ENCODE measurements at places on chromosomes 5 and 9.

DNA sequence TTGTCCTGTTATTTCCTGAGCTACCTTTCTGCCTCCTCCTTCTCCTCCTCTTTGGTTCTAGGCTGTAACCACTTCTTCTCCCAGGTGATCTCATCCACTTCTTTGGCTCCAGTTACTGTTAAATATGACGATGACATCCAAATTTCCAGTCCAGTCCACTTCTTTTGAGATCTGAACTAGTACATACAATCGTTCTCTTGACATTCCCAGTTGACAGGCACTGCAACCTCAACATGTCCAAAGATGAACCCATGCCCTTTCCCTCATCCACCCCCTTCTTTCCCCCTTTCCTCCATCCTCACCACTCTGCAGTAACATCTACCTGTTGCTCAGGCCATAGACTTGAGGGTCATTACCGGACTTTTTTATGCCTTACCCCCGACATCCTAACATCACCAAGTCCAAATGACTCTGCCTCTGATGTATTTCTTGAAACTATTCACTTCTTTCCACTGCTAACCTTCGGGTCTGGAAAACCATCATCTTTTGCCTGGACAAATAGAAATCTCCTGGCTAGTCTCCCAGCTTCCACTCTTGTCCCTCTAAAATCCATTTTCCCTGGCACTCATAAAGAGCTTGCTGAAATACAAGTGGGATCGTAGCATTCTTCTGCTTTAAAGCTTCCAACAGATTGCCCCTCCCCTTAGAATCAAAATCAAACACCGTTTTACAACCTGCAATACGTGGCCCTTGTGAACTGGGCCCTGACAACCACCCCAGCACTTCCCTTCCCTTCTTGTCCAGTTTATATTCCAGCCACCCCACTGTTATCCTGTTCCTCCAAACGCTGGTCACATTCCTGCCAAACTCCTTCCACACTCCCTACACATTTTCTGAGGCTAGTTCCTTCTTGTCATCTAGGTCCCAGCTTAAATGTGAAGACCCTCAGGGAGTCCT is 31.5 kb downstream of the KLF9 start:
- DNase-seq, result no peak

GRCh38 chr5:57004800-57005199 is 52.9 kb upstream of the MIER3 start:
- DNase-seq, result no peak

GRCh38 chr5:143063175-143063970 is 293.2 kb downstream of the ARHGAP26 start:
- DNase-seq, result no peak

DNA sequence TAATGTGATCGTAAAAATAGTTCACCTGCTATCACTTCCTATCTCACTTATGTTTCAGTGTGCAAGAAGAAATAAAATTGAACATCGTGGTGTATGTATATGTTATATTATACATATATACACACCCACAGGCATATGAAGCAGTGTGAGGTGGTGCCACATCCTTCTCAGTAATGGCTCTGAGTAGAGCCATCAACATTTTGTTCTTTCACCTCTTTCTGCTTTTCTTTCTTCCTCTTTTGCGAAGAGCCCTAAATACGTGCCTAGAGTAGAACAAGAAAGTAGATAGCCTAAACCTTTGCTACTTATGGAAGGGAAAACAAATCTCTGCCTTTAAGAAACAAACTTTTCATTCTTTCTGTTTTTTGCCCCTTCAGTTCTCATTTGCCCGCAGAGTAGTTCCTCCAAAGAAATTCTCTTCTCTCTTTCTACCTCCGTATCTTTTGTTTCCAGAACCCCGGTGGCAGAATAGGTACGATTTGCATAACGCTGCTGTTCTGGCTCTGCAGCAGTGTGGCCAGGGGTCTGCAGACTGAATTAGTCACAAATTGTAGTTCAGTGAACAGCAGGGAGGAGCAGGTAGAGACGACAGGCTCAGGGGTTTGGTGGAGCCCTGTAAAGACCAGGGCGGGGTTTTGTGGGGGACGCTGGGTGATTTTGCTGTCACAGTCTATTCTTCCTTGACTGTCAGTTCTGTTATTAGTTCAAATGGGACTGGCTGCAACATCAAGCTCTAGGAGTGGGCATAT is 40.5 kb upstream of the PJA2 start:
- DNase-seq, result no peak

DNA sequence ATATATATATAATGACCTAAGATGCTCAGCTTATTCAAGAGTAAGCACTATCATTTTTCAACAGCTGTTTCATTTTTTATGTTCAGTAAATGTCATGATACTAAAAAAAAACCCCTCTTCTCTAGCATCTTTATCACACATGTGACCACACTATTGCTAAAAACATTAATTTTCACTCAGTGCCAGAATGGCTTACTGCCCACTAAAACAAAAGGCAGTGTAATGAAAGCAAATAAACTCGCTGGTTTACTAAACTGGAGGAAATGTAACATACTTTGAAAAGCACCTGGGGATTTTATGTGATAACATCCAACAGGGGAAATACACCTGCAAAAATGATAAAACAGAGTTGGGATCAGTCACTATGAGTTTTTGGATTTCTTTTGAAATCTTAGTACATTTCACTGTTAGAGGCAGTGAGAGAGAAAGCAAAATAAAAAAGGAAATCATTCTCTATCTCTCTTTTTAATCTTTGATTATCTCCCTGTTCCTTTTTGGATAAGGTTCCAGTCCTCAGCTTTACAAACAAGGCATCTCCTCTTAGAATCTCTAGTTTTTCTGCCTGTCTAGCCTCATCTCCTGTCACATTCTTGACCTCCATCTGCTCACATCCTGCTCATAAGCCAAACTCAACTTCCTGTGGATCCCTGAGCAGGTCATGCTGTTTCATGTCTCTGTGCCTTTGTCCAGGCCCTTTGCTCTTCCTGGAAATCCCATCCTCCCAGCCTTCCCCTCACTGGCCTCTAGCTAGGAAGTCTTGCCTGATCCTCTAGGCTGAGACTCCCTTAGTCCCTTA is 338.0 kb downstream of the MAN2A1 start:
- no peak for DNase-seq

GRCh38 chr5:135443161-135443960 is 3.8 kb downstream of the DCANP1 start:
- DNase-seq, result no peak

DNA sequence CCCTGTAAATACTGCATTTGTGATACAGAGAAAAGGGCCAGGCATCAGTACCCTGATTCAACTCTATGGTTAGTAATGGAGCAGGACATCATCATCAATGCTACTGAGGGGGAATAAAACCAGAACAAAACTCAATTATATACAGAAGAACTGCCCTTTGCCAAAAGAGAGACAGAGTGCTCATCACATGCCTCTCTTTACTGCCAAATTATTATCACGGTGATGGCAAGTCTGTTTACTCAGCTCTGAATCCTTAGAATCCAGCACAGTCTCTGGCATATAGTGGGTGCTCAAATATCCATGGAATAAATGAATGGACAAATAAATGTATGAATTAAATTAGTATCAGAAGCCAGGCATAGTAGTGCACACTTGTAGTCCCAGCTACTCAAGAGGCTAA is 130.2 kb downstream of the TTC39B start:
- DNase-seq, result no peak

GRCh38 chr9:3397766-3398165 is 128.0 kb downstream of the RFX3 start:
- no peak for DNase-seq

- no peak for DNase-seq
Observed at GRCh38 chr5:167582886-167583285, 708.6 kb upstream of the WWC1 start.

DNA sequence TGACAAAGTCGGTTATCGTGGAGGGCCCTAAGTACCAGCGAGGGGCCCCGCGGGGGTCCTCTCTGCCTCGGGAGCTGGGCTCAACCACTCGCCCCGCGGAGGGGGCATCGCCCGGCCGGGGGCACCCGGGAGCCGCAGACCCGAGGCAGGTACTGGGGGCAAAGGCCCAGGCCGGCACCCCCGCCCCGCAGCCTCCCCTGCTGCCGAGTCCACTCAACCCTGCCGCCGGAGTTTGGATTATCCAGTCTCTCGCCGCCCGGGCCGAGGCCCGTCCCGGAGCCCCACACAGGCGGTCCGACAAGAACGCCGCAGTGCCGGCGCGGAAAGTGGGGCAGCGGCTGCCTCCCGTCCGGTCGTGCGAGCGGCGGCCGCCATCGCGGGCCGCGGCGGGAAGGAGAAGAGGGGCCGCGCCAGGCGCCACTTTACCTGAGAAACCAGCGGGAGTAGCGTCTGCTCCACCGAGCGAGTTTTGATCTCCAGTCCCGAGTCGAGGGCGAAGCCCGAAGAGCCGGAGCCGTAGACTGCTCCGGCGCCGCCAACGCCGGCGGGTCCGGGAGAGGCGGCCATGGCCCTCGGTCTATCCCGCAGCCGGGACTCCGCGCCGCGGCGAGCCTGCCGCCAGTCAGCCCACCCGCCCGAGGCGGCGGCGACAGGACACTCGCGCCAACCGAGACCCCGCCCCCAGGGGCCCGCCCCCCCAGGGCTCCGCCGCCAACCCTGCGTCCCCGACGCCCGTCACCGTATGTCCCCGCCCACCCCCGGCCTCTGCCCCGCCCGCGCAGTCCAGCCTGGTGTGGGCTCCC is at the start of gene CTNNAL1:
CTNNAL1 (minus strand) TSS at position 624 of the 803 bp plus-strand sequence; CDS start at position 567, 57 bp downstream.
- peak; percentile 31 for DNase-seq

- DNase-seq, result peak; percentile 68
Observed at GRCh38 chr9:116193636-116194035, 40.0 kb downstream of the PAPPA start.

DNA sequence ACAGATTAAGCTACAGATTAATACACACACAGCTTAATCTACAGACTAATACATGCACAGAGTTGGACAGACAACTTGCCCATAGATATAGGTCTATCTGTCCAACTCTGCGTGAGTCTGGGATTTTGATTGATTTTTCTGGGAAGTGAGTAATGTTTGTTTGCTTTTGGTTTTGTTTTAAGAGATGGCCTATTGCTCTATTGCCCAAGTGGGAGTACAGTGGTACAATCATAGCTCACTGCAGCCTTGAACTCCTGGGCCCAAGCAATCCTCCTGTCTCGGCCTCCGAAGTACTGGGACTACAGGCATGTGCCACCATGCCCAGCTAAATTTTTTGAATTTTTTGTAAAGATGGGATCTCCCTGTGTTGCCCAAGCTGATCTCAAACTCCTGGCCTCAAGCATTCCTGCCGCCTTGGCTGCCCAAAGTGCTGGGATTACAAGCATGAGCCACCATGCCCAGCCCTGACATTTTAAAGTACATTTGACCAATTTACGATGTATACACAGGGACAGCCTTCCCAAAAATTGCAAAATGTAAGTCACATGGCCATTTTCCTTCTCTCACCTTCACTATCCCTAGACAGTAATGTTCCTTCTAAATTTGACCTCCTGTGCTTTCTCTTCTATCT is 50.8 kb downstream of the PAPPA start:
- no peak for DNase-seq

DNA sequence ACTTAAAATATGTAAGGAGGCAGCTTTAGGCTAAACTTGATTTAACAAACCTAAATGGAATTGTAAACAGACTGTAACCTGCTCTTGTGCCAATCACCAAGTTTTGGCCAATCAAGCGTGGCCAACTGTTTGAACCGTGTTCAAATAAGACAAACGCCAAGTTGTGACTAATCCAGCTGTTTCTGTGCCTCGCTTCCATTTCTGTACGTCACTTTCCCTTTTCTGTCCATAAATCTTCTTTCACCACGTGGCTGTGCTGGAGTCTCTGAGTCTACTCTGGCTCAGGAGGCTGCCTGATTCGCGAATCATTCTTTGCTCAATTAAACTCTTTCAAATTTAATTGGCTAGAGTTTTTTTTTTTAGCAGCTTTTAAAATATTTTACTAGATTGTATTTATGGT is 71.3 kb downstream of the LIX1 start:
- peak; percentile 54 for DNase-seq

DNA sequence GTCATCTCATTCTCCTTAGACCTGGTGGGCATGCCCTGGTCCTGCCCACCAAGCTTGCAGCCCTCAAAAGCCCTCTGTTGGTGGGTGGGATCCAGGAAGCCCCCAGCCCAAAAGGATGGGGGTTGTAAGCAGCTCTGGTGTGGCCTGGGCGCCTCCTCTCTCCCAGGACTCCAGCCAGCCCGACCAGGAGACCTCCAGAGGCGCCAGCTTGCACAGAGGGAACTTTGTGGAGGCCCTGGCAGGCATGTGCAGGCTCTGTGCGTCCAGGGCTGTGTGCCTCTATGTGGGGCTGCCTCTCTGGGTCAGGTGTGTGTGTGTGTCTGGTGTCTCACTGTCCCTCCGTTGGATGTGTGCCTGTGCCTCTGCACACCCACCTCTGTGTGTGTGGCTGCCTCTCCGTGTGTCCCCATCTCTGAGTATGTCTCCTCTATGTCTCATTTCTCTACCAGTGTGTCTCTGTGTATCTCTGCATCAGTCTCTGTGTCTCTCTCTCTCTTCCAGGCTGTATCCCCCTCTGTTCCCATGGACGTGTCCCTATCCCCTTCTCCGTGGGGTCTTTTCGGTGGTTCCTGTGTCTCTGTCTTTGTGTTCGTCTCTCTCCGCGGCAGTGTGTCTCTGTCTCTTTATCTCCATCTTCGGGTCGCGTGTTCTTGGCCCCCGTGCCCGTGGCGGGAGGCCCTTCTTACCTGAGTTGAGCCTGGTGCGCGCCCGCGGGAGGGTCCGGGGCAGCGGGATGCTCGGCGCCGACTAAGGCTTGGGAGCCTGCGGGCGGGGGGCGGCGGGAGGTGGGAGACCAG is 501 bp downstream of the ENHO start:
- DNase-seq, result no peak

DNA sequence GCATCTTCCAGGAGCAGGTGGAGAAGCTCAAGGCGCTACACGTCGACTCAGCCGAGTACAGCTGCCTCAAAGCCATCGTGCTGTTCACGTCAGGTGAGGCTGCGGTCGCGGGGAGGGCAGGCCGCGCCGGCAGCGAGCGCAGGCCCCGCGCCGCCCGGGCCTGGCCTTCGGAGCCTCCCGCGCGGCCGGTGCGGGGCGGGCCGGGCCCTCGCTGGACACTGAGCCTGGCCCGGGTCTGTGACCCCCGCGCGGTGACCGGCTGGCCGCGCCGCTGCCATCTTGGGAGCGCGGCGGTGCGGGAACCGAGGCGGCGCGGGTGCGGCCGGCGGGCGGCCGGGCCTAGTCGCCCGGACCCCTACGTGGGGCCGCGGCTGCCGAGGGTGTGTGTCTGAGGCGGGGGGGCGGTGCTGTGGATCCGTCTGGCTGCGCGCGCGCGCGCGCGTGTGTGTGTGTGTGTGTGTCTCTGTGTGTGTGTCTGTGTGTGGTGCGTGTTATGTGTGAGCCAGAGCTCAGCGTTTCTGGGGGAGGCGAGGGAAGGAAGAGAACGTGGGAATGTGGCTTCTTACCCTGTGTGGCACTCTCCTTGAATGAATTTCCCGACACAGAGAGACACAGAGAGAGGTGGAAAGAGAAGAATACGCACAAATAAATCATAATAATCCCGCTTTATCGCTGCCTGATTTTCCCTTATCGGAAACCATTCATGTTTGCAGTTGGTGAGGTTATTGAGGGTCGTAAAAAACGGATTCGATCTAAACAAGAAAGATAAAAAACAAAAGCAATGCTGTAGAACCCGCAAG is 5.5 kb downstream of the NR2F1 start:
- no peak for DNase-seq

DNA sequence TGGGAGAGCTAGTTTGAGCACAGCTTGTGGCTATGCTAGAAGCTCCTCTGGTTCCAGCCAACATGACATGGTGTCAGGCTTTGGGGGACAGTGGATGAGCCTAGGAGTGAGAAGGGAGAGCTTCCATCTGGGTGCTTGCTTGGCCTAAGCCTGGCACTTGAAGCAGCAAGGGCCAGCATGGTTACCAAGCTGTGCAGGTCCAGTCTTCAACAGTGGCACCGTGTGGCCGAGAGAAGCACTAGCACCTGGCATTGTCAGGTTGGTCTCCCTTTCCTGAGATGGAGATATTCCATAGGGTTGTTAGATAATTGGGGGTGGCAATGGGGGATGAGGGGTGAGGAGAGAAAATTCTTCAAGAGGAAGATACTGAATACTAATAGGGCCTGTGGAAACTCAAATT is 261.9 kb downstream of the PBX3 start:
- no peak for DNase-seq
